ENCODE measurements at places on chromosomes 5 and 9.

DNA sequence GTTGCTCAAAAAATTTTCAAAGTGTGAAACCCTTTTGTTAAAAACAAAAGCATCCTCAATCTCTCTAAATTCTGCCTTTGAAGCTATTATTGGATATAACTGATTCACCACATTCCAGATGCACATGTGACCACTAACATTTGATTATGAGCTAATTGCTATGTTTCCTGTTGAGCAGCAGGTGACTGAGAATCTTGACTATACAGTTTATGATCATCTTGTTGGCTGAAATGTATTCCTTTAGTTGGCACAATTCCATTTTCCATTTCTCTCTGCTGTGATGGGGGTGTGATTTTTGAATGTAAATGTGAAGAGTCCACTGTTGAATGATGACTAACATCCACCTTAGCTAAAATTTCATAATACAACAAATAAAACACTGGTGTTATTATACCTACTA, 10.7 kb downstream of the LYSMD3 start:
- DNase-seq = no peak

- no peak for DNase-seq
These were observed 619.4 kb downstream of the TLE1 start for GRCh38 chr9:81069923-81070322.

DNA sequence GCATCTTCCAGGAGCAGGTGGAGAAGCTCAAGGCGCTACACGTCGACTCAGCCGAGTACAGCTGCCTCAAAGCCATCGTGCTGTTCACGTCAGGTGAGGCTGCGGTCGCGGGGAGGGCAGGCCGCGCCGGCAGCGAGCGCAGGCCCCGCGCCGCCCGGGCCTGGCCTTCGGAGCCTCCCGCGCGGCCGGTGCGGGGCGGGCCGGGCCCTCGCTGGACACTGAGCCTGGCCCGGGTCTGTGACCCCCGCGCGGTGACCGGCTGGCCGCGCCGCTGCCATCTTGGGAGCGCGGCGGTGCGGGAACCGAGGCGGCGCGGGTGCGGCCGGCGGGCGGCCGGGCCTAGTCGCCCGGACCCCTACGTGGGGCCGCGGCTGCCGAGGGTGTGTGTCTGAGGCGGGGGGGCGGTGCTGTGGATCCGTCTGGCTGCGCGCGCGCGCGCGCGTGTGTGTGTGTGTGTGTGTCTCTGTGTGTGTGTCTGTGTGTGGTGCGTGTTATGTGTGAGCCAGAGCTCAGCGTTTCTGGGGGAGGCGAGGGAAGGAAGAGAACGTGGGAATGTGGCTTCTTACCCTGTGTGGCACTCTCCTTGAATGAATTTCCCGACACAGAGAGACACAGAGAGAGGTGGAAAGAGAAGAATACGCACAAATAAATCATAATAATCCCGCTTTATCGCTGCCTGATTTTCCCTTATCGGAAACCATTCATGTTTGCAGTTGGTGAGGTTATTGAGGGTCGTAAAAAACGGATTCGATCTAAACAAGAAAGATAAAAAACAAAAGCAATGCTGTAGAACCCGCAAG, 5.5 kb downstream of the NR2F1 start:
- no peak for DNase-seq

- DNase-seq = no peak
These were observed at the start of gene CARD6 for GRCh38 chr5:40841068-40841805. Gene CARD6 (plus strand): TSS chr5:40841367. CDS start chr5:40841383, 16 bp downstream.

- no peak for DNase-seq
These were observed 70.6 kb downstream of the SMARCA2 start for GRCh38 chr9:2085716-2086115.

DNA sequence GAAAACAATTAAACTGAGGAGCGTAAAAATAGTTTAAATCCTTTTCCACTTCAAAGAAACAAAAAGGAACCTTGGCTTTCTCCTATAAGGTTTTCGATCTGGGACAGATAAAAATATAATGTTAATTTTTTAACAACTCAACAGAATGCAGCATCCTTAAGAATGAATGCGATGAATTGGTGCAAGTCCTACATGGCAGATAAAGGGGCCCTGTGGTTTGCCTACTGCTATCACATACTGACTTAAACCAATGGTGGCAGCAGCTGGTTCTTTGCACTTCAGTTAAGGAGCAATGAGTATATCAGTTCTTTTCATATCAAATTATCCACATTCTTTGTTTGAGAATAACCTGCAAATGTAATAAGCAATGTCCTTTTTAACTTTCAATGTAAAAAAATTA, 12.4 kb upstream of the TYRP1 start:
- DNase-seq = no peak

- DNase-seq = no peak
These were observed 7.6 kb downstream of the MAP3K1 start for GRCh38 chr5:56822981-56823380.

DNA sequence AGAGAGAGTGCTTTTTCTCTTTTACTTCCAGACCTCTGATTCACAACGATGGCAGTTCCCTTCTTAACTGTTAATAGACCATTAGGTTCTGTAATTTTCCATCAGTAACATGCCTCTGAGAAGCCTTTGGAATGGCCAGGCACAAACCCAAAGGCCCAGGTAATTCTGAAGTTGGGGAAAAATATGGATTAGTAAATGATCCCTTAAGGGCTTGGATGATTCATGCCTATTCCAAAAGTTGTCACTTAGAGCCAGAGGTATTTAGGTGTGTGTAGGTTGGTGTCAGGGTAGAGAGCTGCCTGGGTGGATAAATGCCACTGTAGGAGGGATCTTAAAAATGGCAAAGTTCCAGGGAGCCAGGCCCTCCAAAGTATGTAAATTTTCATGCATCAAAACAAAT, 228.8 kb downstream of the PLK2 start:
- no peak for DNase-seq

DNA sequence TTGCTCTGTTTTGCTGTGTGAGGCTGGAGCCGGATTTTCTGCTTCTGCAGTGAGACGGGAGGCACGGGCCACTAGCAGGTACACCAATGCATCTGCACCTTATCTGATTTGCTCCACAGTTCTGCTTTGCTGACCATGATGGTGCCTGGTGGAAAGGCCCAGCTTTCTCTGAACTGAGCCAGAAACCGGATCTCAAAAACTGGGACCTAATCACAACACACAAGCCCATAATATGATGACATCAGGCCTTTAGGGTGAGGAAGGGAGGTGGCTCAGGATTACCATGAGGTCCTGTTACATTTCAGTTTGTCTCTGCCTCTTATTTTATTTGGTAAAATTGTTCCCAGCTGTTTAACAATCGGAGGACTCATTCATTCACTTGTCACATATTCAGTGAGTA, 49.8 kb downstream of the FGF1 start:
- DNase-seq = no peak

Measured in urinary bladder (tissue), 4 donors.